ENCODE measurements at places on chromosomes 13 and 19.

GRCh38 chr13:107210723-107211030, 642.7 kb upstream of the ARGLU1 start:
- no peak for DNase-seq

GRCh38 chr19:35458731-35459391, 10.8 kb downstream of the FFAR2 start:
- no peak for DNase-seq

- DNase-seq: no peak
Observed at GRCh38 chr13:25920277-25920676, 131.5 kb downstream of the SHISA2 start.

DNA sequence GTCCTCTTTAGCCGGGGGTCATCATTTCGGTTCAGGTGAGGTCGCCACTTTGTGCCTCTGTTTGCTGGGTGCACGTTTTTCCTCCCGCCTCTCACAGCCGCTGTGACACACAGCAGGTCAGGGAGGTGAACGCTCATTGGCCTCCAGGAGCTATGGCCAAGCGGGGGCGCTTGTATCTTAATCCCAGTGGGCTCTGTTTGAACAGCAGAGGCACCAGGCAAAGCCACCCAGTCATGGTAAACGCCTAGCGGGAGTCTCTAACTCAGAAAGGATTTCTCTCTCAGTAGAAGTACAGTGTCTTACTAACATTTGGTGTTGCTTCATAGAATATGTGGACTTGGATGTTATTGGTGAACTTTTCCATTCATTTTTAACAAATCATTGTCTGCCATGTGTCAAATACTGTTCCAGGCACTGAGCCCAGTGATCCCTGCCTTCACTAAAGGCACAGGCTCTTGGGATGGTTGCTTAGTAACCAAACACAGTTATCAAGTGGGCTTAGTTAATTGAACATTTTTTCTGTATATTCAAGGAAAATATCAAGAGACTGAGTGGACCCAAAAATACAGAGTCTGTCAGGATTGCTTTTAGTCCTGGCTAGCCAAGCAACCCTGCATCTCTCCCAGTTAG, 186.7 kb downstream of the STK24 start:
- DNase-seq: peak; percentile 79

DNA sequence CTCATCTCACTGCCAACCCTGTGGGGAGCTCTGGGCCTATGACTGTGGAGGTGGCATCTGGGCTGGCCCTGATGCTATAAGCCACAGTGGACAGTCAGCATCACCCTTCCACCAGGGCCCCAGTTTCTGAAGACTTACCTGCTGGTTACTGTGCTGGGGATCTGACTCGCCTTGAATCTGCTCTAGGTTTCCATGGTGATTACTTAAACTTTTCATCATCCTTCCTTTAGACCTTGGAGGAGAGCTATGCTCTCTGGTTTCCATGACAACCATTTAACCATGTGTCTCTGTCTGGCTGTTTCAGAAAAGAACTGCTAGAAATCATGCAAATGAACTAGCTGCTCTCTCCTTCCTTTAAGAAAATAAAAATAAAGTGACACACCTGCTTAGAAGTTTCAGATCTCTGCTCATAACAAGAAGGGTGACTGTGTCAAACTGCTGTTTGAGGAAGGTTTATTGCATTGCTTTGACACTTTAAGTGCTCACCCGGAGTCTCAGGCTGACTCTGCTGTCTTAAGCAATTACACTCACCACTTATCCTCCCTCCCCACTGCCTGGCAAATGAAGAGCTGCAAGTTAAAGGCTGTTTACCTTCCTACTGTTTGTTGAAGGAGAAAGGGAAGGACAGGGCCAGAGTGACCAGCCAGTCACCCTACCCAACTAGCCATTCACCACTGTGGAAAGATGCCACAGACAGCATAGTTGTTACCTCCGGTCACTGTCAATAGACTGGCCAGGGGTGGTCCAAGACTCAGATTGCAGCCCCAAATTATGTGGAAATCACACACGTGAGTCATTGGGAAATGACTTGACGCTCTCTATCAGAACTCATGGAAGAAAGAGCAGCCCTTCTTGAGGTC, 87.6 kb downstream of the HSPH1 start:
- peak; percentile 95 for DNase-seq

DNA sequence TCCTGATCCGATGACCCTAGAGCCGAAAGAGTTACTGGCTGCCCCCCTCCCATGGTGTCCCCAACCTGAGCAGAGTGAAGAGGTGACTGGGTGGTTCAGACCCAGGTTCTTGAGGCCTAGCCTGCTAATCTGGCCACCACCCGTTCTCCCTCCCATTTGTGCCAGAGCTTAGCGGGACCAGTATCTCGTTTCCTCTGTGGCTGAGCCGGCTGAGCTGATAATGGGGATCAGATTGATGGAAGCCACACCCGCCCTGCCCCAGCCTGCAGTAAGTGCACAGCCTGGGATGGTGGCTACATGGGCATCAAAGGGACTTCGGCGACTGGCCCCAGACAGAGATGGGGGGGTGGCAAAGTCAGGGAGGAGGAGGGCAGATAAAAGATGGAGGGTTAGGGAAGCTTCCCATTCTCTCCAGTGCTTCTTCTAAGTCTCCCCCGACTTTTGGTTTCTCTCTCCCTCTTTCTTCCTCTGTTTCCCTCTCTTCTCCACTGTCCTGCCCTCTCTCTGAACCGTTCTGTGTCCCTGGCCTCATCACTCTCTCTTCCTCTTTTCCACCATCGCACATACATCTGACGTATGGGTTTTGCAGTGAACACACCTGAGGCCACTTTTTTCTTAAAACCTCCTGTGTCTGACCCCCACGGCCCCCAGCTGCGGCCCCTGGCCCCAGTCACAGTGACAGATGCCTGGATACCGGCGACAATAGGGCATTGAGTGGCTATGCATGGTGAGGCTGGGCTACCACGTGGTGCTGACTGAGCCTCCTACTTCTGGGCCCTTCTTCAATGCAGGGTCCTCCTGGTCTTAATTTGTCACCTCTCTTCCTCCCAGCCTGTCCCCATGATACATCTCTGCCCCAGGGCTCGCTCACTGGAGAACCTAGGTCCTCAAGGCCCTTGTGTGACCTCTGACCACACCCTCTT, 2.4 kb downstream of the ELAVL3 start:
- DNase-seq: no peak

- DNase-seq: no peak
Observed at GRCh38 chr13:83378908-83379307, 503.4 kb downstream of the SLITRK1 start.

- no peak for DNase-seq
Observed at GRCh38 chr19:19416280-19416679, 10.8 kb downstream of the GATAD2A start.

- DNase-seq: no peak
Observed at GRCh38 chr13:51772781-51773180, 31.2 kb downstream of the DHRS12 start.

- DNase-seq: no peak
Observed at GRCh38 chr13:85379433-85379832, 419.8 kb downstream of the SLITRK6 start.

DNA sequence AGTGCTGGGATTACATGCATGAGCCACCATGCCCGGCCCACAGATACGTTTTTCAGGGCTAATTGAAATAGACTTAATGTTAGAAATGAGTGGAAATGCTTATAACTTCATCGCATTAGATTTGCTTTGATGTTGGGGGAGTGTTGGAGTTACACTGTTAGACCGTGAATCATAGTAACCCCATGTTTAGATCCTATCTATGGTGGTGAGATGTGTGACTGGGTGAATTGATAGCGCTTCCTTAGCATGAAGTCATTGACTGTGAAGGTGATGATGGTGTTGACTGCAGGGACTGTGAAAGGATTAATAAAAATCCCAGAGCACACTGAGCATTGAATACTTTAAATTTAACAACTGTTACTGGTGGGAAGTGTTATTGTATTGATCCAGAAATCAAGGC, 1.7 kb downstream of the ZNF264 start:
- DNase-seq: no peak

DNA sequence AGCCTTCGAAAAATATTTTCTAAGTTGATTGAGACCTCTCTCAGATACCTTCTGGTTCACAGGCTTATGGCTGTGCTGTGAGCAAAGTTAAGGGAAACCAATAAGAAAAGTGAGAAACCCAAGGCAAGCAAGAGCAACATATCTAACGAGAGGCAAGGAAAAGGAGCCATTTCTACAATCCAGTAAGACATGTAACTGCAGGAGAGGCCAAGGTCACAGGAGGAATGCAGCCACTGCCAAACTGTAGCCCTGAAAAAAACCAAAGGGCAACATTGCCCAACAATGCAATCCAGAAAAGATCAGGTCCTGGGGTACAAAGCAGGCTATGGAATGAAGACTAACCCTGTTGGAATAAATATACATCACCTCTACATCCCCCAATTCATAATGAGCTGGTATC, 21.3 kb downstream of the SCGB2B2 start:
- DNase-seq: no peak

DNA sequence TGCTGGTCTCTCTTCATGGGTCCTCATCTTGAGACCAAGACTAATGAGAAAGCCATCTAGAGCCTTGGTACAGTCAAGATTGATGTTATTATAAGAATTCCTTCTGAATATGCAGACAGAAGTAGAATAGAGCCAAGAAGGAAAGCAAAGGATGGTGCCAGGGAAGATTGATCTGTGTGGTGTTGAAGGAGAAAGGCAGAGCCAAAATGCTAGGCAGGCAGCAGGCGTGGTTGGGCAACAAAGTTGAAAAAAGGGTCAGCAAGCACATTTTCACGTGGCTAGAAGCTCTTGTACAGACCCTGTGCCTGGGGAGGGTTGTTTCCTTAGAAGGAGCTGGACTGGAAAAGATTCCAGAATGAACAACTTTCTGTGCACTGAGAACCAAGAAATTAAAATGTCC, 319.7 kb upstream of the ARGLU1 start:
- no peak for DNase-seq

DNA sequence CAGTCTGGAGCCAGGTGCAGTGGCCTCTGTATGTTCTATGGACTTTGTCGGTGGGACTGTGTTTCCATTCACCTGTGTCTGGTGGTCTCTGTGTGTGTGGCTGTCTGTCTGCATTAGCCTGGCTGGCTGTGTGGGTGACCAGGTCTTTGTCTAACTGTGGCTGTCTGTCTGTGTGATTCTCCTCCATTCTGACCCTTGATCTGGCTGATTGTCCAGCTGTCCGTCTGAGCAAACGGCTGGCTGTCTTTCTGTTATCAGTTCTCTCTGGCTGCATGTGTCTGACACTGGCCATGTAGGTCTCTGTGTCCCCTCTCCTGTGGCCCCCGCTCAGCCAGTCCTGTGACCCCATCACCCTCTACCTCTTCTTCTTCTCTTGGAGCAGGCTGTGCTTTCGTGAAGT, 53.2 kb downstream of the CELF5 start:
- no peak for DNase-seq

DNA sequence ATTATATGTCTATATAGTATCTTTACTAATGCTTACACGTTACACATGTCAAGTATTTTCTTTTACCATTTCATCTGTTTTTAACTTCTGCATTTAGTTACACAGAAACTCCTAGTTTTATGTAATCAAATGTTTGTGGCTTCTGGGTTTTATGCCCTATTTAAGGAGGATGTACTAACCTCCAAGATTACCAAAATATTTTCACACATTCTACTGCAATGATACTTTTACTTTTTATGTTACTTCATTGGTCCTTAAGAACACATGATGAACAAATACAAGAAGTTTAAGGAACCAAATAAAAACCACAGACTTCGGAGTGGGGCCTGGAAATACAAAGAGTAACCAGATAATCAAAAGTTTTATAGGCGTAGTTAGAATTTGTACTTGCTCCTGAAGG, 37.2 kb downstream of the ZC3H13 start:
- DNase-seq: no peak

DNA sequence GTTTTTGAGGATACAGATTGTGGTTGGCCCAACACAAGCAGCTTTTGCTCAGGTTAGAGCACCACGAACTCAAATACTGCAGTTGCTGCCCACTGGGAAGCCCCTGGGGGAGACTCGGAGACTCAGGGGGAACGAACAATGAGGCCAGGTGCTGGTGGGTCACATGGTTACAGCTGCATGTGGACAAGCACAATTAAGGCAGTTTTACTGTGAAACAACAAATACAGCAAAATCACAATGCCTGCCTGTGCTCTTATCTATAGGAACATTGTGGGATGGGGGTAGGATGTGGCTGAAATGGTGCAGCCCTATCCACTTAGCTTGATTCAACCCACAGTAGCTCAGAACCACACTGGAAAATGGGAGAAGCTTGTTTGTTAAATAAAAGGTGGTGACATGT, 119.7 kb upstream of the SPATA13 start:
- no peak for DNase-seq

GRCh38 chr19:4830768-4831265, 695 bp downstream of the TICAM1 start:
- DNase-seq: no peak

- no peak for DNase-seq
Observed at GRCh38 chr13:80873589-80873988, 532.7 kb upstream of the SPRY2 start.

- DNase-seq: no peak
Observed at GRCh38 chr13:99481366-99481765, 19.9 kb upstream of the TM9SF2 start.

DNA sequence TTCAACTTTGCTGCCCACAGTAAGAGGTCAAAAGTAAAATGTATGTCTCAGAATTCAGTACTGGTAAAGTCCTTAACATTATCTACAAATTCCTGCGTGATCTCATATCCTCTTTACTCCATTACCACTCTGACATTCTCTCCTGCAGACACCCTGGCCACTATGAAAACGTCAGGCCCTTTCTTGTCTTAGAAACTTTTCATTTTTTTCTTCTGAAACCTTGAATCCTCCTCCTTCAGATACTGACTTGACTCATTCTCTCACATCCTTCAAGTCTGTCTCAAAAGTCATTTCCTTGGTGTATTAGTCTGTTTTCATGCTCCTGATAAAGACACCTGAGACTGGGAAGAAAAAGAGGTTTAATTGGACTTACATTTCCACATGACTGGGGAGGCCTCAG, 262.3 kb downstream of the POU4F1 start:
- no peak for DNase-seq

DNA sequence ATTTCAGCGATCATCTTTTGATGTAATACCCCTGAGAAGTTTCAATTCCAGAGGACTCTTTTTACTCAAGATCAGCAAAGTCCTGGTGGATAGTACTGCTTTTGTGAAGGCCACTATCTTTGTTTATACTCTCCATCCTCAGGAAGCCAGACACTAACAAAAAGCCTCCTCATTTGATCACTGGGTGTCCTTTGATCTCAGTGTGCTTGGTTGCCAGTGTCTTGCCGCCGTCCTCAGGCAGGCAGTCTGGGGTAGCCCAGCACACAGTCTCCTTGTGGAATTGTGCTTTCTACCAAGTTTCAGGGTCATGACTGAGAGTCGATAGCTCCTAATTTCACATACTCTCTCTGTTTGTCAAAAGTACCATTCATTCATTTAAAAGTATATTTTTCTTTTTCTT, 762.2 kb downstream of the EFNB2 start:
- no peak for DNase-seq
